ENCODE measurements at places on chromosomes 11 and 22. TPM values are rescaled to one million over a fixed set of nuclear protein-coding genes. Genes with fewer than 3 reads are reported as not detected.

VPS51 gene
- 117 TPM for total RNA-seq

MAP6 gene
- total RNA-seq, result 0.32 TPM

LIF gene
- total RNA-seq, result 7.5 TPM

TNNI2 gene
- total RNA-seq, result not detected

SLC22A12 gene
- total RNA-seq, result not detected

CELSR1 gene
- 11.8 TPM for total RNA-seq

MFNG gene
- 0.07 TPM for total RNA-seq

SLC7A4 gene
- total RNA-seq, result not detected

MFRP gene
- total RNA-seq, result not detected

Measured in M059J (cell line).